ENCODE measurements at places on chromosomes 4 and X.

- no peak for DNase-seq
Observed at GRCh38 chr4:6416518-6417286, 55.7 kb downstream of the PPP2R2C start.

GRCh38 chr4:105280338-105281123, 133.9 kb downstream of the TET2 start:
- DNase-seq: no peak

- DNase-seq: no peak
Observed at GRCh38 chr4:88706574-88706973, 8.9 kb upstream of the NAP1L5 start.

- no peak for DNase-seq
Observed at GRCh38 chrX:149513825-149514428, 8.8 kb upstream of the IDS start.

DNA sequence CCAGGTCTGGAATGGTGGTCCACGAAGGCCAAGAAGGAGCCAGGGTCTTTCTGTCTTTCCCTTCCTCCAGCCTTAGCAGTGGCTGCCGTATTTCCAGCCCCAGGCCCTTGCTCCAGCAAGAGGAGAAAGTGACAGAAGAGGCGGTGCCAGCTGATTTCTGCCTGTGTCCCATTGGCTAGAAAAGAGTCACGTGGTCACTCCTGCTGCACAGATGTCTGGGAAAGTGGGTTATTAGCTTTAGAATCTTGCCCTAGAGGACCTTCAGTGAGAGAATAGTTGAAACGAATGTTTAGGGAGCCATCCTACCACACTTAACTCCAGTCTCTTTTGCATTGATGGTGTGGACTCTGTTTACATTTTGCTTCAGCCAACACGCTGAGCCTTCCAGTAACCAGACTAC, 99.3 kb upstream of the BCOR start:
- no peak for DNase-seq

GRCh38 chr4:66943112-66943511, 602.2 kb downstream of the CENPC start:
- DNase-seq: no peak

- DNase-seq: no peak
Observed at GRCh38 chr4:140071806-140072205, 82.2 kb downstream of the MAML3 start.

- no peak for DNase-seq
Observed at GRCh38 chr4:122903766-122904288, 18.6 kb downstream of the NUDT6 start.

DNA sequence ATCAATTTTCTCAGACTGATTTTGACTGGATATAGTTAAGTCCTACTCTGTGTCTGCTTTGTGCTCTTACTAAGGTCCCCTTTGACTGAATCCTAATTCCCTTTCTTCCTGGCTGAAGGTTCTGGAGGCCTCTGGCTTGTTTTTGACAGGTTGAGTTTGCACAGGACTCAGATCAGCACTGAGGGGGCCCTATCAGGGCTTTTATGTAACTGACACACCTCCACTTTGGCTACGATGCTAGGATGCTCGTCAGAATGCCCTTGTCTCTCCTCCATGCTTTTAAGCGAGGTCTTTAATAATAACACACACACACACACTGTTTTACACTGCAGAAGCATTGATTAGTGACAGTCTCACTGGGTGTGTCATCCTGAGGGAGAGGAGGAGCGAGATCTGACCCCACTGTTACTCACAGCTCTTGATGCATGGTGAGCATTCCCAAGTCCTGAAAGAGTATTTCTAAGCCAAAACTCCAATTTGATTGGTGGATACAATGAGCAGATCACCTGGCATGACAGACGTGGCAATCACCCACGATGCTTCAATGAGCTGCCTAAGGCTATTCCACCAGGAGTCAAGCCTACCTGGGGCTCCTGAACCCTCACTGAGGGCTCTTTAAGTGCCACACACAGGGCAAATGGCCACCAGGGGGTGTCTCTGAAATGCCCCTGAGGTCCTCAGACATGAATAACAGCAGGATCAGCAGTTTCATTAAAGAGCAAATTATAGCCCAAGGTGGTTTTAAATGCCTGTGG, 130.4 kb upstream of the CPEB2 start:
- no peak for DNase-seq

DNA sequence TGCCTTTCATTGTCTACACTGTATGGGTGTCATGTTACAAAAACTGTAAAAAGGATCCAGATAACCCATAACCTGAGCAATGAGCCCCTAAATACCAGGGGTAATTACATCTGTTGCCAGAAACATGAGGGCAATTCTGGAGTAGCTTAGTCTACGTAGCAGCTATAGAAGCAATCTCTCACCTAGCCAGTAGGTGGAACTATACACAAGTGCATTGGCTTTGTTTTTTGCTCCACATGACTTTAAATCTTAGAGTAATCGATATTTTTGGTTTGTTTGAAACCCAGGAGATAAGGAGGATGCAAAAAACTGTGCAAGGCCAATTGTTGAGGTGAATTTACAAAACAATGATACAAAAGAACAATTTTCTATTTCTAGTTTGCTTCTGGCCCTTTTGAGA, 57.5 kb downstream of the GPR82 start:
- DNase-seq: no peak

DNA sequence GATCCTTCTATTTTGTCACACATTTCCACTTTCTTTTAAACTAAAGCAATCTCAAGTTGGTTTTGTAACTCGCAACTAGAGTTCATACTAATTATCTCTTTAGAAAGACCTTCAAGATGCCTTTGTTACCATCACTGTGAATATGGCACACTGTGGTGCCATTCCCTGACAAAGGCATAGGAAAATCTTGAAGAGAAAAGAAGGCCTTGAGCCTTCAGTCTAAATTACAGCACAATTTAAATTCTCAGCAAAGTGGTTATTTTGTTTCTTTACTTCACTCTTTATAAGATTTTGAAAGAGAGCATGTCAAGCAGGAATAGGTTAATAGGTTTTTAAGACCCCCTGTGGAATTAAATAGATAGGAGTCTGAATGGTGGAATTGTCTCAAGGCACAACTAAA, 89.0 kb upstream of the BANK1 start:
- no peak for DNase-seq

- no peak for DNase-seq
Observed at GRCh38 chr4:6907658-6908191, 1.9 kb upstream of the TBC1D14 start.

DNA sequence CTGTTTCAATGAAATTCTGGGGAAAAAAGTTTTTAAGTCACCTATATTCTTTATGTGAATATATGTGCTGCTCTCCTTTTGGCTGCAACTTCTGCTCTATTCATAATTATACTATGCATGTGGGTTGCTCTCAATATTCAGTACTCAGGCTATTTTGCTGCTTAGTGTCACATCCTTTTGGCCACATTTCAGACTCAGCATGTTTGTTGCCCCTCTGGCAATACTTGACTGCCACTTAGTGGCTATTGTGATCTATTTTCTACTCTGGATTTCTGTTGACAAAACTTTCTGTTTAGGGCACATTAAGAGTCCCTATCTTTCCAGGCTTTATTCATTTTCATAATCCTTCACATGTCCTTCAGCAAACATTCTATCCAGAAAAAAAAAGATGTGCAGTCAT, 15.8 kb upstream of the CT45A1 start:
- no peak for DNase-seq

GRCh38 chr4:187027272-187027671, 303.6 kb upstream of the FAT1 start:
- no peak for DNase-seq

- DNase-seq: no peak
Observed at GRCh38 chrX:55484948-55485347, 4.7 kb downstream of the USP51 start.

- no peak for DNase-seq
Observed at GRCh38 chr4:124713185-124713592, 657 bp upstream of the ANKRD50 start.

GRCh38 chrX:70332600-70332999, 42.7 kb downstream of the KIF4A start:
- DNase-seq: no peak

DNA sequence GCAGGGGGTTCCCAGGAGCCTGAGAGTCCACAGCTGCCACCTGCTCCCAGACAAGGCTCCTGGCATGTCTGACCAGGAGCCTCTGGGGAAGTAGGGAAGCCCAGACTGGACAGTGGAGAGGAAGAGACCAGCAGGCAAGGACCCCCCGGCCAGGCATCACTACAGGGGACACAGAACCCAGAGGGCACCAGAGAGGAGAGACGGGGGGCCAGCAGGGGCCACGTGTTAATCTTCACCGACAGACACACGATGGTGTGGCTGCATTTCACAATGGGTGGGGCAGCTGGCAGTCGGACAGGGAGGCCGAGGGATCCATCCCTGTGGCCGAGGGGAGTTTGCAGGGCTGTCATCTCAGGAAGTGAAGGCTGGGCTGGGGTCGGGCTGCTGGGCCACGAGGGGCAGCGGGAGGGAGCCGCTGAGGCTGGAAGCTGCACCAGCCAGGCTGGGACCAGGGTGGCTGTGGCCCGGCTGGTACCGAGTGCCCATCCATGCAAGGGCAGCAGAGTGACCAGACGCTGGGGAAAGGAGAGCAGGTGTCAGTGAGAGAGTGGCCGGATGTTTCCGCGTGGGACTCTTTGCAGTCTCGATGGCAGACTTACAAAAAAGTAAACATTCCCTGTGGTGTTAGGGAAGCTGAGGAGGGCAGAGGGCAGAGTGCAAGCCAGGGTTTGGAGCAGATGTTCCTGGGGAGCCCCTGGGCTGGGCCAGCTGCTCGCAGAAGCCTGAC, 4.7 kb downstream of the PDE6B start:
- no peak for DNase-seq

DNA sequence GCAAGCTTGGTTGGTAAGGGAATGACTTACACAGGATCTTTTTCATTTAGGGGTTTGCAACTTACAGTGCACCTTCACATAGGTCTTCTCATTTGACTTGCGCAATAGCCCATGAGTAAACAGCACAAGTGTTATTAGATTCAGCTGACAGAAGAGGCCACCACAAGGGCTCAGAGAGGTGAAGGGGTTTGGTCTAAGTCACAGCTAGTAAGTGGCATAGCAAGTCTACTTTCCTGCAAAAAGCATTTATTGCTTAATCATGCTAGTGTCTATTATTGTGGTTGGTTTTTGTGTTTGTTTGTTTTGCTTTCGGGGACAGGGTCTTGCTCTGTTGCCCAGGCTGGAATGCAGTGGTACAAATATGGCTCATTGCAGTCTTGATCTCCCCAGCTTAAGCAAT, 83.3 kb downstream of the SPRY1 start:
- DNase-seq: no peak

- no peak for DNase-seq
Observed at GRCh38 chrX:139967300-139967699, 2.0 kb upstream of the CXorf66 start.

- no peak for DNase-seq
Observed at GRCh38 chr4:15149839-15150592, 147.7 kb downstream of the CPEB2 start.

DNA sequence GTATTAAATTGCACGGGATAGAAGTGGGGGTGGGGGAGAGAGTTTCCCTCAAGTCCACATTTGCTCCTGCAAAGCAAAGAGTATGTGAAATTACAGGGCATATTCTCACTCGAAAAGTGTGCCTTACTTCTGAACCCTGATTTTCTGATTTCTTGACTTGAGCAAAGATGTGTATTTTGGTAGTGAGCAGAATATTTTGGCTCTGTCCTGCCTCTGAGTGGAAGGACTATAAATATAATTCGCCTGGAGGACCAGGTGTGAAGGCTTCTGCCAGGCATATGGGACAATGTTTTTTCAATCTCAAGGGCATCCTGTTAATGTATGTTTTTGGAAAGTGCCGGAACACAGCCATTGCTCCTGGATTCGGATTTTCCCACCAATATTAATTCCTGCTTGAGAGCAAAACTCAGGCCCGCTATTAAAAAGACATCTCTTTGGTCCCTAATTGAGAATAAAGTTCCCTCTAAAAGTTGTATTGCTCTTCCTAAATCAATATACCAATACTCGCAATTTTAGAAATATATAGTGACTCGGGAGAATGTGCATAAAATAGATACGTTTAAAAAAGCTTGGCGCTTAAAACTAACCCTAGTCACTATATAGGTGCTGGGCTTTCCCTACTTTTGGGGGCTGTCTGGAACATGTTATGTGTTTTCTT, 15.3 kb upstream of the PITX2 start:
- no peak for DNase-seq

DNA sequence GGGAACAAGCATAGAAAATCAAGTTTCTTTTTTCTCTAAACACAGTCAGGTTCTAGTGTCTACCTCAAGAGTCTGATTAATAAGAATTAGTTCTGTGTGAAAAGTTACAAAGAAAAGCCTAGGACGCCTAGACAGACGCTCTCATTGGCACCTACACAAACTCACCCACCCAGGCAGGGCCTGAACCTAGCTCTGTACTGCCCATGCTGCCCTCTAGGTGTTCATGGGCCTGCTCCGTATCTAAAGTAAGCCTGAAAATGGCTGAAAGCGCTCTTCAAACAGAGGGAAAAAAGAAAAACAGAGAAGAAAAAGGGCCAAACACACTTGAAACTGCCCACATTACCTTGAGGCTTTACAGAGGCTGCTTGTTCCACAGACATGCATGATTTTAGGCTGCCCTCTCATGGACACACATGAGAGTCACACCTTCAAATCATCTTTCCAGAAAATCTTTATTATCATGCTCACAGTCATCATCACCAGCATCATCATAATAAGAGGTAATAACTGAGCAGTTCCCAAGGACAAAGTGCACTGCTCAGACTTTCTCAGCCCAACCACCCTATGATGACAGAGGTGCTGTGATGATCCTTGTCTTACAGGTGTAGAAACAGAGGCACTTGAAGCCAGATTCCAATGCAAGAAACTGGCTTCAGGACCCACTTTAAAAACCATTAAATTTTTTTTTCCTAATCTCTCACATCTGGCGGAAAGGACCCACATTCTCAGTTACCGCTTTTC, 49.6 kb downstream of the MAP7D2 start:
- no peak for DNase-seq

- DNase-seq: no peak
Observed at GRCh38 chr4:40992472-40993295, 221.7 kb downstream of the APBB2 start.

- no peak for DNase-seq
Observed at GRCh38 chr4:110623718-110624397, 981 bp upstream of the PITX2 start.

DNA sequence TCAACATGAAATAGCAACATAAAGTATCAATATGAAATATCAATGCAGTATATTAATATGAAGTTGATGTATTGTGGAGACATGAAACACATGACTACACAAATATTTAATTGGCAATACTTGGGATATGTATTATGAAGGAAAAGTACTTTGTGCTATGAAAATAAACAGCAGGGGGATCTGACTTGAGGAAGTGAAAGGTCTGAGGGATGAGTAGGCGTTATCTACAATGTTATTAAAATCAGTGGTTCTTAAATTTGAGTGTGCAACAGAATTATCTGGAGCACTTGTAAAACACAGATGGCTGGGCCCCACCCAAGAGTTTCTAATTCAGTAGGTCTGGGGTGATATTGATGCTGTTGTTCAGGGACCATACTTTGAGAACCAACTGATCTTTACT, 27.4 kb upstream of the ARX start:
- DNase-seq: no peak

- no peak for DNase-seq
Observed at GRCh38 chr4:37914539-37914938, 23.7 kb downstream of the TBC1D1 start.

Measured in stimulated activated CD4-positive, alpha-beta T cell treated with anti-CD3 and anti-CD28 coated beads, Interleukin-15, amount 100 ng/mL, for 1 hour (primary cell).